CD4-positive, CD25-positive, alpha-beta regulatory T cell (primary cell): ENCODE measurements at places on chromosomes 6 and 20.

DNA sequence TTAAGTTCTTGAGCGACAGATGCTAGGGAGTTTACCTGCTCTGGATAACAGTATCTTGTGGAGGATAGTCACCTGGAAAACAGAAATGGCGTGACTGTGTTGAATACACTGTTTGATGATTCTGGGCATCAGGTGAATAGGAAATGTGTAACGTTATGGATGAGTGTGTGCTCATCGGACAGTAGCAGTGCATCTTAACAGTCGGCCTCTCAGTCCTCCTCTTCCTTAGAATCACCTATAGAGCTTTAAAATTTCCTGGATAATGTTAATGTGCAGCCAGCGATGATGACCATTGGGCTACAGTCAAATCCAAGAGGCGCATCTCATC, 217.7 kb downstream of the OR2B2 start:
- H3K36me3 ChIP-seq = no peaks in the 10 kb centered on the region
- peak overlapping the region; percentile 36 for H3K27ac ChIP-seq
- H3K4me1 ChIP-seq = peaks cover 5% of the 10 kb centered on the region
- H3K27me3 ChIP-seq = no peaks in the 10 kb centered on the region
- no peak for DNase-seq
- peak overlapping the region; percentile 95 for H3K4me3 ChIP-seq

- no peak for DNase-seq
- peaks cover 5% of the 10 kb centered on the region for H3K4me1 ChIP-seq
- no peaks in the 10 kb centered on the region for H3K27me3 ChIP-seq
- H3K27ac ChIP-seq = no peak overlapping the region
- no peaks in the 10 kb centered on the region for H3K36me3 ChIP-seq
- no peak overlapping the region for H3K4me3 ChIP-seq
Measured at GRCh38 chr20:48613926-48614325, 213.9 kb downstream of the PREX1 start.

- DNase-seq = no peak
- H3K36me3 ChIP-seq = no peaks in the 10 kb centered on the region
- H3K27me3 ChIP-seq = no peaks in the 10 kb centered on the region
- no peak overlapping the region for H3K4me3 ChIP-seq
Measured at GRCh38 chr6:114419175-114419574, 76.4 kb upstream of the HS3ST5 start.

DNA sequence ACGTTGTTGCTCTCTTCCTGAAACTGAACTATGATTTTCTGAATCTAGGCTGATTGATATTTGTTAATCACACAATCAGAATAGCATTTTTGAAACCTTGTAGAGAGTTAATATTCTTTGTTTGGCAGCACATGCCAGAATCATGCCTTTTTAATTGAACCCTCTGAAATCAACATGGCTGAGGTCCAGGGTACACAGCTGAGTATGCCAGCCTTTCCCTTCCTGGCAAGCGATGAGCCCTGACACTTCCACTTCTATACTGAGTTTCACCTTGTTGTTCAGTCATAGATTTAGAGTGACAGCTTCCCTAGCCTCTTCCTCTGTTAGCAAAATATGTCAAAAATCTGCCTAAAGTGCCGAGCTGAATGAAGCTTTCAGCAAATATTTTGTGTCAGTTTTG, 6.8 kb downstream of the HDDC2 start:
- DNase-seq = no peak
- peaks cover 6% of the 10 kb centered on the region for H3K4me1 ChIP-seq
- peaks cover 57% of the 10 kb centered on the region for H3K36me3 ChIP-seq
- no peak overlapping the region for H3K27ac ChIP-seq

- no peaks in the 10 kb centered on the region for H3K36me3 ChIP-seq
- H3K4me1 ChIP-seq = no peaks in the 10 kb centered on the region
- DNase-seq = no peak
- H3K27ac ChIP-seq = no peak overlapping the region
- H3K4me3 ChIP-seq = no peak overlapping the region
Measured at GRCh38 chr6:17494177-17494576, 100.8 kb downstream of the CAP2 start.

GRCh38 chr20:14948416-14948815, 611.0 kb upstream of the FLRT3 start:
- no peaks in the 10 kb centered on the region for H3K36me3 ChIP-seq
- no peaks in the 10 kb centered on the region for H3K27me3 ChIP-seq
- no peak for DNase-seq
- no peak overlapping the region for H3K4me3 ChIP-seq
- H3K27ac ChIP-seq = no peak overlapping the region

- no peak overlapping the region for H3K4me3 ChIP-seq
- no peaks in the 10 kb centered on the region for H3K36me3 ChIP-seq
- no peak for DNase-seq
- H3K4me1 ChIP-seq = no peaks in the 10 kb centered on the region
- no peak overlapping the region for H3K27ac ChIP-seq
Measured at GRCh38 chr6:107280791-107281190, 165.5 kb upstream of the BEND3 start.

DNA sequence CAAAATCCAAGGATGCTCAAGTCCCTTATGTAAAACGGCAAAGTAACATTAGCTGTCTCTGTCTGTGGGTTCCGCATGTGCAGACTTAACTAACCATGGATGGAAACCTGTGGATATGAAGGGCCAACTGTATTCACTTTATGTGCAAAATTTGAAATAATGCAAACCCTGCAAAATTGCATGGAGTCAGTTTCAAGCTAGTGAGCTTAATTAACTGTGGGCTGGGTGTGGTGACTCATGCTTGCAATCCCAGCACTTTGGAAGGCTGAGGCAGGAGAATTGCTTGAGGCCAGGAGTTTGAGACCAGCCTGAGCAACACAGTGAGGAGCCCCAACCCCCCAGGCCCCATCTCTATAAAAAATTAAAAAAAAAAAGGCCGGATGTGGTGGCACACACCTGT, 81.4 kb downstream of the ANKS1A start:
- H3K4me3 ChIP-seq = no peak overlapping the region
- no peak overlapping the region for H3K27ac ChIP-seq
- no peak for DNase-seq
- no peaks in the 10 kb centered on the region for H3K27me3 ChIP-seq

- H3K36me3 ChIP-seq = no peaks in the 10 kb centered on the region
- no peaks in the 10 kb centered on the region for H3K27me3 ChIP-seq
- H3K27ac ChIP-seq = no peak overlapping the region
- DNase-seq = no peak
- no peak overlapping the region for H3K4me3 ChIP-seq
Measured at GRCh38 chr6:1749041-1749440, 139.3 kb downstream of the FOXC1 start.

DNA sequence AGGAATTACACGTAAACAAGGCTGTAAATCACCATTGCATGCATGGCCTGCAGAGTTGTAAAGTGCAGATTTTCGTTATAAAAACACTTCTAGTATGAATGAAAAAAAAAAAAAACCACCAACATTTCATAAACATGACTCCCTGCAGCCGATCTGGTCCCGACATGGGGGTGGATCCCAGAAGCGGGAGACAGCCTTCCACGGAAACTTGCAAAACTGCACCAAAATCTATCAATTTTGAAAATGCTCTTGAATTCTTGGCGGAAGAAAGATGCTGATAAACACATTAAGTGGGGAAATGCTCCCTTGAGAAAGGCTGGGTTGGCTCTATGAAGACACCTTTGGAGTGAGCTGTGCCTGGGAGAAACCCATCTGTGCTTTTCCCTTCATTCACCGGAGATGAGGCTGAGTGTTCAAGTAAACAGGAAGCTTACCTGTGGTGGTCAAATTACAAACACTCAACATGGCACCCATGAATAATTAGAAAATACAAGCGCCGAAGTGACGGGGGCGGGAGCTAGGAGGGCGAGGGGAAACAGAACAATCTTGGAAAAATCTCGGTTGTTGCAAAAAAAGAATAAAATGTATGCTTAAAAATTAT, 845 bp upstream of the ANKRD60 start:
- no peak for DNase-seq
- no peaks in the 10 kb centered on the region for H3K36me3 ChIP-seq
- H3K4me1 ChIP-seq = peaks cover 9% of the 10 kb centered on the region
- H3K27me3 ChIP-seq = peaks cover 24% of the 10 kb centered on the region

DNA sequence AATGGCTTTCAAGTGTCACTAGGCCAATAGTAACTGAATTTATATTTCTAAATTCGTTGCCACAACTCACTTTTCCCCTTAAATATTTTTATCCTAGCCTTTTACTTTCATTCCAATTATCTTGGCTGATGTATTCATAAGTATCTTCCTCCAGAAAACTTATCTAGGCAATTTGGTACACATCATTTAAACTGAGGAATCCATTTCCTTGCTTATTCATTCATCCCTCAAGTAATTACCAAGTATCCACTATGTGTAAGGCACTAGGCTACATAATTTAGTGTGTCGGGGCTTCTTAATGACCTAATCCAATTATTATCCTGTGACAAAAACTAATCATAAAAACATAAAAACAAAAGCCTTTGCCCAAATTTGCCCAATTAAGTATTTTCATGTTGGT, 258.3 kb upstream of the TCF21 start:
- no peaks in the 10 kb centered on the region for H3K36me3 ChIP-seq
- DNase-seq = no peak
- no peaks in the 10 kb centered on the region for H3K27me3 ChIP-seq
- no peak overlapping the region for H3K4me3 ChIP-seq

DNA sequence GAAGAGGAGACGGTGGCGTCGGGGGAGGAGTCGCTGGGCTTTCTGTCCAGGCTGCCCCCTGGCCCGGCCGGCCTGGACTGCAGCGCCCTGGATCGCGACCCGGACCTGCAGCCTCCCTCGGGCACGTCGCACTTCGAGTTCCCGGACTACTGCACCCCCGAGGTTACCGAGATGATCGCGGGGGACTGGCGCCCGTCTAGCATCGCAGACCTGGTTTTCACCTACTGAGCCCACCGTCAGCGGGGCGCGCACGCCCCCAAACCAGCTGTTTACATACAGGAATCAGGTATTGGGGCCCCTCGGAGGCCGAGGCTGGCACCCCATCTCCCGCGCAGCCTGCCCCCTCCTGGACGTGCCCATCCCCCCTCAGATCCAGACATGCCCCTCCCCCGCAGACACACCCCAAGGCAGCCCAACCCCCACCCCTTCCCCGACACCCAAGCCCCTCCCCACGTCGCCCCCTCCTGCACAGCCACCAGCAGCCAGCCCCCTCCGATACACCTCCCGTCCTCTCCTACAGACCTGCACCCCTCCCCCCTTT, 1.4 kb downstream of the SOX12 start:
- H3K27ac ChIP-seq = peak overlapping the region; percentile 63
- no peaks in the 10 kb centered on the region for H3K36me3 ChIP-seq
- no peak overlapping the region for H3K4me3 ChIP-seq
- DNase-seq = no peak
- no peaks in the 10 kb centered on the region for H3K27me3 ChIP-seq

- peak overlapping the region; percentile 60 for H3K27ac ChIP-seq
- peaks cover 40% of the 10 kb centered on the region for H3K4me1 ChIP-seq
- peak overlapping the region; percentile 72 for H3K4me3 ChIP-seq
- no peak for DNase-seq
Measured at GRCh38 chr6:42572523-42572922, 8.7 kb downstream of the UBR2 start.

GRCh38 chr20:22762576-22763256, 178.3 kb upstream of the FOXA2 start:
- no peaks in the 10 kb centered on the region for H3K4me1 ChIP-seq
- no peak overlapping the region for H3K4me3 ChIP-seq
- no peaks in the 10 kb centered on the region for H3K27me3 ChIP-seq
- no peaks in the 10 kb centered on the region for H3K36me3 ChIP-seq

- no peak overlapping the region for H3K4me3 ChIP-seq
- H3K27ac ChIP-seq = no peak overlapping the region
- H3K36me3 ChIP-seq = no peaks in the 10 kb centered on the region
- no peak for DNase-seq
- H3K27me3 ChIP-seq = no peaks in the 10 kb centered on the region
- H3K4me1 ChIP-seq = no peaks in the 10 kb centered on the region
Measured at GRCh38 chr6:5034736-5035135, 30.9 kb upstream of the RPP40 start.

- no peaks in the 10 kb centered on the region for H3K27me3 ChIP-seq
- no peak for DNase-seq
- H3K36me3 ChIP-seq = no peaks in the 10 kb centered on the region
- H3K4me1 ChIP-seq = no peaks in the 10 kb centered on the region
- no peak overlapping the region for H3K27ac ChIP-seq
Measured at GRCh38 chr6:150291968-150292710, 76.7 kb upstream of the IYD start.

DNA sequence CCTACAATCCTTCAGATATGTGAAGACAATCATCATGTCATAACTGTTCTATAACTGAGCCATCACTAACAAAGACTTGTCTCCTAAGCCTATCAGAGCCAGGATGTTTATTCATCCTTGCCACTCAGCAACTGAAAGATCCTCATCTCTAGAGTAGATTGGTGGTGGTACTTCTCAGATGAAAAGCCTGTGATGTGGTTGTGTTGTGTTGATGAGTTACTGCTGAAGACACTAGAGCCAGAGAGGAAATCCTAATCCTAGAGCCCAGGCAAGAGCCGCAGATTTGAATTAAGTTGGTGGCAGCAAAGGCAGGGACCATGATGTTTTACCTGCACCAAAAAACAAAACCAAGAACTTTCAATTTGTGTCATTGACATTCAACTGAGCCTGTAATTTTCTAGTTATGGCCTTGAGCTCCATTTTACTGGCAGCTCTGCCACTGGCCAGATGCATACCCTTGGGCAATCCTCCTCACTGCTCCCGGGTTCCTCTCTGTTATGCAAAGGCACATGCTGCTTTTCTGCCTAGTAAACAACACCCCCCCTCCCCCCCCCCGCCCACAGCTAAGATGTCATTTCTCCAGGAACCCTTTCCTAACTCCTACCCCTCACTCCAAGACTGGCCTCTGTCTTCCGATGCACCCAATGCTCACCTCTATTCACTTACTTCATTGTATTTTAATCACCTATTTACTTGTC, 50.2 kb upstream of the REV3L start:
- peak; percentile 9 for DNase-seq
- H3K4me1 ChIP-seq = peaks cover 6% of the 10 kb centered on the region
- no peak overlapping the region for H3K4me3 ChIP-seq
- no peaks in the 10 kb centered on the region for H3K27me3 ChIP-seq
- no peaks in the 10 kb centered on the region for H3K36me3 ChIP-seq

DNA sequence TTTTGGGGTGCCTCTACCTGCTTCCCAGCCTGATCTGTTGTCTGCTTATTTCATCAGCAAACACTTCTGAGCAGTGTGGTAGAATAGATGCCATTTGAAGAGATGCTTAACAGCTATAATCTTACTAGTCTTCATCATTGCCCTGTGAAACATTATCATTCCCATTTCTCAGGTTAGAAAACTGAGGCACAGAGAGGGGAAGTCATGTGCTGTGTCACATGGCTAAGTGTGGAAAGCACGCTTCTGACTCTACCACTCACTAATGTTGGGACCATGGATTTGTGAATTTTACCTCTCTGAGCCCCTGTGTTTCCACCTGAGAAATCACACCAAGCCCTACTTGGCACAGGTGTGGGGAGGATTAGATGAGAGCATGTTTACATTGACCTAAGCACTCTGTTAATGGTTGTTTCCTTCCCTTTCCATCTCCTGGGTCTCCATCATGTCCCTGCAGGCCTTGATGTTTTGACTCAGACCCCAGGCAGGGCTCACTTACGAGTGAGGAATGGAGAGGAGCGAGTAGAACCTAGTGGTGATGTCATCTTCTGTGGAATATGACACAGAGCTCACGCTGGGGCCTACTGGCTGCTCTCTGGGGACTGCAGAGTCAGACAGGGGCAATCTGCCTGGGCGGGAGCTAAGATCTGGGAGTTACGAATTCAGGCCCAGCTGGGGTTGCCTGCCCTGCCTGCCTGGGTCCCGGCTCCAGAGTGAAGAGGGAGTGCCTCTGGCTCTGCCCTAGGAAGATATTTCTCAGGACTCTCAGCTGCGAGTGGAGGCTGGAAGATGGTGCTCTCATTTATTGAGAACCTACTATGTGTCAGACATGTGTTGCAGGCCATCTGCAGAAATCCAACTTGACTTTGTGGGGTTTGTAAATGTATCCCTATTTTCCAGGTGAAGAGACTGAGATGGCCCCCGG, 64.3 kb downstream of the CDH22 start:
- no peak overlapping the region for H3K4me3 ChIP-seq
- H3K27me3 ChIP-seq = peaks cover 11% of the 10 kb centered on the region
